ENCODE measurements at places on chromosomes 11 and 22.

GRCh38 chr22:17116572-17117330 lies 4.4 kb downstream of the TMEM121B start:
- no peak for DNase-seq

- DNase-seq, result no peak
Measured at GRCh38 chr11:27462543-27462942, 10.0 kb downstream of the LGR4 start.

GRCh38 chr11:70091638-70092037 lies 13.5 kb downstream of the ANO1 start:
- no peak for DNase-seq

GRCh38 chr22:46844606-46845210 lies 82.3 kb downstream of the TBC1D22A start:
- no peak for DNase-seq

- DNase-seq, result no peak
Measured at GRCh38 chr11:11407763-11408084, 54.7 kb upstream of the CSNK2A3 start.

- no peak for DNase-seq
Measured at GRCh38 chr11:74265256-74265655, 46.2 kb downstream of the P4HA3 start.

DNA sequence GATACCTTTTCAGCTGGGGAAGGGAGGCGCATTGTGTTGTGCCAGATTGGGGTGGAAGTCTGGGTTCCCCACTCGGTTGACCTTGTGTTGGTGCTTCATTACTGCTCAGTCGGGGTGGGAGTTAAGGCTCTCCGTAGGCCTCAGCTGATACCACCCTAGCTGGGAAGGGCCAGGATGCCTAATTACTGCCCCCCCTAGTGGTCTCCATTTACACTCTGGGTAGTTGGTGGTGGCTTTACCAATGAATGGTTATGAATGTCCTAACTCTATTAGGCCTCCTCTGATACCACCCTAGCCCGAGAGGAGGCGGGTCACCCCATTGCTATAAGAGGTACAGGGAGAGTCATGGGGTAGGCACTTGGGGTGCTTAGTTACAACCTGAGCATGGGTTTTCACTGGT lies 27.5 kb upstream of the HIKESHI start:
- DNase-seq, result peak; percentile 13

DNA sequence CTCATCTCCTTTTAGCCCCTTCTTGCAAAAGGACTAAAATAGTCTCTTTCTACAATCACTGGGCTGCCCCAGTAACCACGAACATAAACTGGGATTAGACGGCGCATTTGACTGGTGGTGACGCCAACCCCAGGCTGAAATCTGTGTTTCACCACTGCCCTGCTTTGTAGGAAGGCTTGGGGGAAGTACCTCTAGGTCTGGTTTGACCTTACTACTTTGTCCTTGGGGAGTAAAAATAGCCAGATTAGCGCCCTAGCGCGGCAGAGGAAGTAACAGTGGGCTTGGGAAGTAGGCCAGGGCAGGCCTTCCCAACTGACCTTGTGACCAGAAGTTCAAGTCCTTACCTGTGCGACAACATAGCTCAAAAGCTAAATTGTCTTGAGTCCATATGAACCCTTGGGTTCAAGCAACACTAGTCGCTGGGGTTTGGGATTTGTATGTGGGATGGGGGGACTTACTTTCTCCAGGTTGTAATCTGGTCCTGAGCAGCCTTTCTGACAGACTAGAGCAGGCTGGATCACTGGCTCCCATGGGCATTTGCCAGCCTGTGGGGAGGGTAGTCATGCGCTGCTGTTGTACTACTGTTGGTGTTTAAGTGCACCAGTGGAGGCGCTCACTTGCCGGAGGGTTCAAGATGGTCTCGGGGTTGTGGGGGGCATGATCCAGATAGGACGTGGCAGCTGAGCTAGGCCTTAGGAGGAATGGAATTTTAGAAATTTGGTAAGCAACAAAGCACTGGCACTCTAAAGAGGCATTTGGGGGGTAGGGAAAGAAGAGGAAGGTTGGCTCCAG lies 953 bp upstream of the PACS1 start:
- DNase-seq, result peak; percentile 47

- DNase-seq, result no peak
Measured at GRCh38 chr11:5625281-5625680, 480 bp downstream of the TRIM34 start.

- DNase-seq, result no peak
Measured at GRCh38 chr11:67588136-67588503, 4.5 kb downstream of the GSTP1 start.

DNA sequence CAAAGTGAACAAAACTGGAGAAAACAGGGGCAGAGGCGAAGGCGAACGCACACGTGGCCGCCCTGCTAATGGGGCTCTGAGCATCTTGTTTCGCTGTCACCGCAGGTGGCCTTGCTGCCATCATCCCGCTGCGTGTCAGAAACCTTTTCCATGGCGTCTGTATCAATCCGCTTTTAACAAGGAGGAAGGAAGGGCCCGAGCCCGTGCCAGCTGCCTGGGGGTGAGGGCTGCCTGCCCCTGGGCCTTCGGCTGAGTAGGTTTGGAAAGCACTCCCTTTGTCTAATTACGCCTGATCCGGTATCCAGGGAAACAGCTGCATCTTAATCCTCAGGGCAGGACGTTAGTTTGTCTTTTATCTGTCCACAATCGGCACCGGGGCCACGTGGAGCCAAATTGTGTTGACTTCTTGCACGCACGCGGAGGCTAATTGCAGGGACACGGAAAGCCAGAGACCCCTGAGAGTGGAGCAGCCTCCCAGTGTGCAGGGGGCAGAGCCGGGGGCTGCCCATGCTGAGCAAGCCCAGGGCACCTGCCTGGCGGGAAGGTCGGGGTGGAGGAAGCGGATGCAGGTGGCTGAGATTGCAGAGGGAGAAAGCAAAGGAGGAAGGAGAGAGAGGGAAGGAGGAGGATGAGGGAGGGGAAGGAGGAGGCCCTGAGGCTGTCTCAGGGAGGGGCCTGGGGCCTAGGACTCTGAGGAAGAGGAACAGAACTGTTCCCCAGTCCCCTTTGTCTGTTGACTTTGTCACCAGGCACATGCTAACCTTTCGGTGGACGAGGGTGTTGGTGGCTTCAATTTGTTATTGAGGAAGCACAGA lies 19.2 kb upstream of the TH start:
- no peak for DNase-seq

DNA sequence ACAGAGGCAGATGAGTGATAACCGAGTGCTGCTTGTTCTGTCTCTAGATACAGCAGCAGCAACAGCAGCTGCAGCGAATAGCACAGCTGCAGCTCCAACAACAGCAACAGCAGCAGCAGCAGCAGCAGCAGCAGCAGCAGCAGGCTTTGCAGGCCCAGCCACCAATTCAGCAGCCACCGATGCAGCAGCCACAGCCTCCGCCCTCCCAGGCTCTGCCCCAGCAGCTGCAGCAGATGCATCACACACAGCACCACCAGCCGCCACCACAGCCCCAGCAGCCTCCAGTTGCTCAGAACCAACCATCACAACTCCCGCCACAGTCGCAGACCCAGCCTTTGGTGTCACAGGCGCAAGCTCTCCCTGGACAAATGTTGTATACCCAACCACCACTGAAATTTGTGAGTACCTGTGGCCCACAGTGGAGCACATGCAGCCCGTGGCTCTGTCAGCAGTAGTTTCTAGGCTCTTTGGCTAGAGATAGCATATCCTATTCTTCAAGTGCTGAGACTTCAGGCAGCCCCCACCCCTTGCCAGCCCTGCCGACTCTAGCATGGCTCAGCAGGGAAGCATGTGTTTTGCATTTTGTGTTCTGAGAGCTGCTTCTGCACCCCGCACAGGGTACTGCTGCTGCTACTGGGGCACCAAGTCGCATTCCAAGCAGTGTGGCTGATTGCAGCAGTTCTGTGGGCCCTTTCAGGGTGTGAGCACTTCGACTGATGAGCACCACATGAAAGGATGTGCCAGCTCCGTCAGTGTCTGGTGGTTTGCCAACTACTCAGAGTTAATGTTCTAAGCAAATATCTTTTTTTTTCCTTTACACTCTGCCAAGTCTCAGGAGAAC lies 59.2 kb downstream of the MED15 start:
- no peak for DNase-seq

GRCh38 chr11:79160791-79161403 lies 279.9 kb downstream of the TENM4 start:
- no peak for DNase-seq

- no peak for DNase-seq
Measured at GRCh38 chr11:134527382-134528243, 115.6 kb upstream of the B3GAT1 start.

- DNase-seq, result peak; percentile 17
Measured at GRCh38 chr22:24834845-24835570, 29.0 kb downstream of the SGSM1 start.

DNA sequence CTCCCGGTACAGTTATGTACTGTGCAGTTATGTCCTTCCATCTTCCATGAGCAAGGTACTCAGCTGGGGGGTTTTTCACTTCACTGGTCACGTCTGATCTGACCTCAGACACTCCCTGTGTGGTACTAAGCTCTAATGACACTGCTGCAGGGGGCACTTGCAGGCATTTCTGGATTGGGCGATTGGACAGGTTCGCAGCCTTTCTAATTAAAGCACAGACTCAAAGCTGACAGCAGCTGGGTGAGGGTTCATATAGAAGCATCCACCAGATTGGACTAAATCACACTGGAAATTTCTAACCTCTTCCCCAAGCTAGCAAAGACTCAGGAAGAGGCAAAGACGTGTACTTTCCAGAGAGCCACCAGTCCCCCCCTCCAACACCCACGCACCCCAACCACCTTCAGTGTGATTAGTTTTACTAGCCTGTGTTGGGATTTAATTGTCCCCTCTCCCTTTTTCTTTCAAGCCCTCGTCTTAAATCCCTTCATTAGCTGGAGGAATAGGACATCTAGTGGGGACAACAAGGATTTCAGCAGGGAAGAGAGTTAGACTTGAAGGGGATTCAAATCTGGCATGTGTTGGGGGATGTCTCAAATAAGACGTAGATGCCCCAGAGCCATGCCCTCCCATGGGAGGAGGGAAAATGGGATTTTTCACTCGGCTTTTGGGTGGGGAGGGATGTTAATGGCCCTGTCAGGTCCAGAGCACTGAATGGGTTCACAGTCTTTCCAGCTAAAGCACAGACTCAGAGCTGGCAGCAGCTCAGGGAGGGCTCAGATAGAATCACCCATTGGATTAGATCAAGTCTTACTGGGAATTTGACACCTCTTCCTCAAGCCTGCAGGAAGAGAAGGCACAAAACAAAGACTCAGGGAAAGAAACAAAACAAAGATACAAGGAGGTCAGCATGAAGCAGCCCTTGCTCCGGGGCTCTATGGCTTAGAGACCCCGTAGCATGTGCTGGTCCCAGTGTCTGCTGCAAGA lies 10.9 kb downstream of the INS start:
- DNase-seq, result peak; percentile 86

All from HT-29 (cell line).